ENCODE measurements at places on chromosomes 2 and 18. TPM values are rescaled to one million over a fixed set of nuclear protein-coding genes. Genes with fewer than 3 reads are reported as not detected.

The ZSWIM2 gene
- not detected for total RNA-seq

The HOXD13 gene
- total RNA-seq: not detected

The ABCA12 gene
- total RNA-seq: 1.3 TPM

The RGPD4 gene
- not detected for total RNA-seq

The CRYGD gene
- total RNA-seq: not detected

The TRIP12 gene
- total RNA-seq: 21.3 TPM

The RAB17 gene
- 0.20 TPM for total RNA-seq

The OSBPL1A gene
- 52.2 TPM for total RNA-seq

The ELOA2 gene
- not detected for total RNA-seq

The CHRNA1 gene
- not detected for total RNA-seq

The CFAP210 gene
- total RNA-seq: not detected

The CASP10 gene
- 8.5 TPM for total RNA-seq

The LIMS3 gene
- 0.23 TPM for total RNA-seq

The COA5 gene
- 68.5 TPM for total RNA-seq

The PPP3R1 gene
- total RNA-seq: 21.7 TPM

The ACTG2 gene
- total RNA-seq: not detected

The CFC1 gene
- not detected for total RNA-seq

The SCYGR6 gene
- total RNA-seq: not detected

The FIGN gene
- 2.1 TPM for total RNA-seq

The CDKL4 gene
- not detected for total RNA-seq

The KANSL1L gene
- total RNA-seq: 14.5 TPM

The SLC19A3 gene
- total RNA-seq: 1.0 TPM

The TMEM214 gene
- 104 TPM for total RNA-seq

The HDHD2 gene
- 2.3 TPM for total RNA-seq

The TSPYL6 gene
- not detected for total RNA-seq

The FAM124B gene
- total RNA-seq: not detected

The OXER1 gene
- total RNA-seq: not detected

The IL1R2 gene
- 3.2 TPM for total RNA-seq

The FBXO36 gene
- total RNA-seq: 1.4 TPM

The C2orf78 gene
- not detected for total RNA-seq

The SRD5A2 gene
- total RNA-seq: not detected

The THSD7B gene
- not detected for total RNA-seq

The RBFA gene
- 19.9 TPM for total RNA-seq
